ENCODE measurements at places on chromosomes 1 and 21.

GRCh38 chr1:145855426-145855948, 3.4 kb downstream of the PIAS3 start:
- DNase-seq, result no peak

- DNase-seq, result no peak
These were observed 6.1 kb downstream of the GPR137B start for GRCh38 chr1:236148470-236148845.

- no peak for DNase-seq
These were observed 23.7 kb downstream of the RGS2 start for GRCh38 chr1:192832492-192832891.

GRCh38 chr1:236361909-236362590, 32.0 kb upstream of the EDARADD start:
- no peak for DNase-seq

- DNase-seq, result no peak
These were observed 61.7 kb downstream of the CASQ2 start for GRCh38 chr1:115706587-115707425.

DNA sequence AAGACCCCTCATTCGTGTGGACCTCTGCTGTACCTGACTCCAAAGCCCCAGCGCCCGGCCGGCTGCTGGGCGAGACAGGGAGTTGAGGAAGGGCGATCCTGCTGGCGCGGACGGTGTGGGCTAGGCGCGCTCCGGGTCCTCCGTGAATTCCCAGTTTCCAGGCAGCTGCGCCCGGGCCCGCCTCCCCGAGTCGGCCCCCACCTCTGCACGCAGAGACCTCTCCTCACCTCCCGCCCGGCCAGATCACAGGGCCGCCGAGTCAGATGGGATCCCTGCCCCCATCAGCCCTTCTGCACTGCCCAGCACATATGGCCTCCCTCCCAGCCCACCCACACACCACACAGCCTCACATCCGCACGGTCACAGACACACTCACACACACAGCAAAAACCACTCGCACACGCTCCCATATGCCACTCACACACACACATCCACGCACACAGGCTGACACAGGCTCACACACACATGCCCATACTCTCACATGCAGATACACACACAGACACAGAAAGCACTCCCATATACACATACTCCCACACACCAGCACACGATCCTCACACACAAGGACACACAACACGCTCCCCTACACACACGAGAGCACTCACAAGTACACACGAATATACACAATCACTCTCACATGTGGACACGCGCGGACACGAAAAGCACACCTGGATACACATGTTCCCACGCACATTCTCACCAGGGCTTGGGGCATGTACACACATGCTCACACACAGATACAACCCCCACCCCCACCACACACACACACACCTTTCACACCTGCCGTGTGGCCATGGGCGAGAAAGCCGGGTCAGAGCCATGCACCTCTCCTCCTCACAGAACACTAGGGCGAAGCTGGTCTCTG, 7.2 kb upstream of the GUCA2B start:
- no peak for DNase-seq

DNA sequence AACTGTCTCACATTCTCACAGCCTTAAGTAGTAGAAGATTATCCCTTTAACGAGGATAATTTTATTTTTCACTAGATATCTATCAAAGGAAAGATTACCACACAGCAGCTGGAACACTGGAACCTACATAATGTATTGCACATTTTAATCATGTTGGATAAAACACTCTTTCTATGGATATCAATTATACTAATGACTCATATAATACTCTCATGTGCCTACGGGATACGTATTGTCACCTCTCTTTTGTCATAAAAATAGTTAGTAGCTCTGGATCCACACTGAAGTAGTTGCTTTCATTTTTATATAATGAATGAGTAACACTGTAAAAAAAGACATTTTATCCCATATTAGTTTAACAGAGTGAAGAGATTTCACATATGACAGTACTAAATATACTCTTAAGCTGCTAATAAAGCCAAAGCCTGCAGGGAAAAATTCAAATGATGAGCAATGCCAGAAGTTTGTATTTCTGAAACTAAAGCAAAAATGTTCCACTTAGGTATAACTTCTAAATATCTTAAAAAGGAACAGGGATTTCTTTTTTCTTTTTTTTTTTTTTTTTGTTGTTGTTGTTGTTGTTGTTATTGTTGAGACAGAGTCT, 408.7 kb upstream of the PKN2 start:
- DNase-seq, result no peak

DNA sequence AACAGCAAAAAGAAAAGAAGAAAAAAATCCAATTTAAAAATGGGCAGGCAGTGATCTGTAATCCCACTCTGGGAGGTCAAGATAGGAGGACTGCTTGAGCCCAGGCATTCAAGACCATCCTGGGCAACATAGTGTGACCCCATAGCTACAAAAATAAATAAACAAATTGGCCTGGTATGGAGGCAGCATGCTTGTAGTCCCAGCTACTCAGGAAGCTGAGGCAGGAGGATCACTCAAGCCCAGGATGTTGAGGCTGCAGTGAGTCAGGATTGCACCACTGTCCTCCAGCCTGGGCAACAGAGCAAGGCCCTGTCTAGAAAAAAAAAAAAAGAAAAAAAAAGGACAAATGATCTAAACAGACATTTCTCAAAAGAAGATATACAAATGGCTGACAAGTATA, 99.6 kb downstream of the EIF4G3 start:
- DNase-seq, result no peak

- DNase-seq, result no peak
These were observed 1048.2 kb downstream of the TTLL7 start for GRCh38 chr1:82950606-82951200.

DNA sequence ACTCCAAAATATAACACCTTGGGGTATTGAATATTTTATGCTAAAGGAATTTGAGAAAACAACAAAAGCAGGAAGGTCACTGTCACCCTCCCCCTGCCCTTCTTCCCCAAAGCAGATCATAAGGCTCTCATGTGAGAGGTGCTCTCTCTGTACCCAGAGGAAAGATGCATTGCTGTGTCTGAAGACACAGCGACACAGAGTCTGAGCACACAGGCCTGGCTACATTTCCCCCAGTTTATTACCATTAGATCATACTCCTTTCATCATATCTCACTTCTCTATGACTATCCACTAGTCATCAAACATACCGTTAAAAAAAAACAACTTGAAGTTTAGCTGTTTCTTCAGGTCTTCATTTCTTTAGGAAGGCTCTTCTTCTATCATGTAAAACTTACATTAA, 127.1 kb downstream of the PPIAL4G start:
- no peak for DNase-seq

- DNase-seq, result peak; percentile 54
These were observed 1.3 kb downstream of the DENND4B start for GRCh38 chr1:153945131-153945794.

DNA sequence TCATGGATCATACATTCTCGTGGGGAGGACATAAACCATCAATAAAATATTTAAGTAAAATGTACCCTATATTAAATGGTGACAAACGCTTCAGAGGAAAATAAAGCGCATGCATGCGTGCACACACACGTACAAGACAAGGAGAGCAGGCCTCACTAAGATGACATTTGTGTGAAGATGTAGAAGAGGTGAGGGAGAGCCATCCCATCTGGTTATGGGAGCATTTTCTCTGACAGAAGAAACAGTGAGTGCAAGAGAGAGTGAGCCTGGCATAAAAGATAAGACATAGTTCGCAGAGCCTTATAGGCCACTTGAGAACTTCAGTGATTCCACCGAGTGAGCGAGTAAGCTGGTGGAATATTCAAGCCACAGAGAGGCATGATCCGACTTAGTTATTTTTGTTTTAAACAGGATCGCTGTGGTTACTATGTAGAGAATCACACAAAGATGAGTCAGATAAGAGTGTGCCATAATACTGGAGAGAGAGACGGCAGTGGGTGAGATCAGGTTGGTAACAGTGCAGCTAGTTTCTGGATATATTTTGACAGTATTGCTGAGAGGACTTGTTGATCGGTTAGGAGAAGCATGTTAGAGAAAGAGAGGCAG, 624.2 kb downstream of the PLPP3 start:
- no peak for DNase-seq

DNA sequence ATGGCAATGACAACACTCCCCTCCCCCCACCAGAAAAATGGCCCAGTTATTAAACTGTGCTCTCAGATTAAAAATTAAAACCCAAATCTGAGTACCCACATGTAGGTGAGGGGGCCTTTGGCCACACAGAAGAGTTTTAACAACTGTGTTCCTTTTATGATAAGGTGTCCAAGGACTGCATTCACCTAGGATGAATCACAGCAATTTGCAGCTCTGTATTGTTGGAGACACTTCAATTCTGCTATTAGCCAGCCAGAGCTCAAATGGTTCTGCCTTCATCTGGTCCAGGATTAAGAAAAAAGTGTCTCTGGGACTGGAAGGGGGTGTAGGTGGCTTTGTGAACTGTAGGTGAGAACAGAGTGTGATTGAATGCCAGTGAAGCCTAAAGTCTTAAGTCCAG, 43.3 kb upstream of the DIRAS3 start:
- no peak for DNase-seq

DNA sequence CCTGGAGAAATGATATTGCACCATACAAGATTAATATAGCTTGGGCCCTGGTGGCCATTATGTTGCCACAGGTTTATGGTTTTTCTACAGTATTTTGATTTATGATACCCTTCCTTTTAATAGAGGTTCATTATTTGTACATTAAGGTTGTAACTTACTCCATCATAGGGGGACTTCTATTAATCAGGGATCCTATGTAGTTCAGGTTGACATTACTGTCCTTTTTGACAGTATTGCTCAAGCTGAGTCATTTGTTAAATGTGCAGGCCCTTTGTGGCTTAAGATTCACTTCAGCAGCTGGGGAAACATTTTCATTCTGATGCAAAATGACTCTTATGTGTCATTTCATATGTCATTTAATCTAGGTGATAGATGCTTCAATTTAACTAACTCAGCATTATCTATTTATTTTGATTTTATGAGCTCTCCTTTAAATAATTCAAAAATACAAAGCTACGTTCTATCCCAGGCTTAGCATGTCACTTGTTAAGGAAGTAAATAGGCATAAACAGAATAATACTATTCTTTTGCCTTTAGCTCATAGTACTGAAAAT, 686.9 kb upstream of the NCAM2 start:
- no peak for DNase-seq

DNA sequence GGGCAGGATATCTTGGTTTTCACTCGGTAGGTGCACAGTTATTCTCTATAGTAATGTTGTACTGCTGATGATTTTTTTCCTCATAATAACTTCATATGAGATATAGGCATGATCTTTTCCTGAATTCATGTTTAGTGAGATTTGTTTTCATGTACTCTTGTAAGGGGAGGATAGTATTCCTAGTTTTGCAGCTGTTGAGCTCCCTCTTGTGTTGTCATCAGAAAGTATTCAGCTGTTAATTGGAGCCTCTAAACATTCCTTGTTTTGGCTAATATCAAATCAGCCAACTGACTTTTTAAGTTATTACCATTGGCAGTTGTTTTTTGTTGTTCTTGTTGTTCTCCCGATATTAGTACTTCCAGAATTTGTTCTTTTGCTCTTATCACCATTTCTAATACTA, 24.4 kb downstream of the OR10R2 start:
- no peak for DNase-seq

- DNase-seq, result no peak
These were observed 11.2 kb downstream of the RCAN1 start for GRCh38 chr21:34603710-34604057.

DNA sequence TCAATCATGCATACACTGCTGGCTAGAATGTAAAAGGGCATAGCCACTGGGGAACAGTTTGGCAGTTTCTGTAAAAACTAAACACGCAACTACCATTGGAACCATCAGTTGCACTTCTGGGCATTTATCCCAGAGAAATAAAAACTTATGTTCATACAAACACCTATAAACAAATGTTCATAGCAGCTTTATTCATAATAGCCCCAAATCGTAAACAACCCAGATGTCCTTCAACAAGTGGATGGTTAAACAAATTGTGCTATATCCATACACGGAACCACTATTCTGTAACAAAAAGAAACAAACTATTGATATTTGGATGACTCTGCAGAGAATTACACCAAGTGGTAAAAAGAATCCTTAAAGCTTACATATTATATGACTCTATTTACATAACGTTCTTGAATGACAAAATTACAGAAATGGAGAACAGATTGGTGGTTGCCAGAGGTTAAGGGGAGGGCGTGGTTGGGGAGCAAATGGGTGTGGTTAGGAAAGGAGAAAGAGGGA, 22.8 kb downstream of the LACTBL1 start:
- DNase-seq, result no peak

DNA sequence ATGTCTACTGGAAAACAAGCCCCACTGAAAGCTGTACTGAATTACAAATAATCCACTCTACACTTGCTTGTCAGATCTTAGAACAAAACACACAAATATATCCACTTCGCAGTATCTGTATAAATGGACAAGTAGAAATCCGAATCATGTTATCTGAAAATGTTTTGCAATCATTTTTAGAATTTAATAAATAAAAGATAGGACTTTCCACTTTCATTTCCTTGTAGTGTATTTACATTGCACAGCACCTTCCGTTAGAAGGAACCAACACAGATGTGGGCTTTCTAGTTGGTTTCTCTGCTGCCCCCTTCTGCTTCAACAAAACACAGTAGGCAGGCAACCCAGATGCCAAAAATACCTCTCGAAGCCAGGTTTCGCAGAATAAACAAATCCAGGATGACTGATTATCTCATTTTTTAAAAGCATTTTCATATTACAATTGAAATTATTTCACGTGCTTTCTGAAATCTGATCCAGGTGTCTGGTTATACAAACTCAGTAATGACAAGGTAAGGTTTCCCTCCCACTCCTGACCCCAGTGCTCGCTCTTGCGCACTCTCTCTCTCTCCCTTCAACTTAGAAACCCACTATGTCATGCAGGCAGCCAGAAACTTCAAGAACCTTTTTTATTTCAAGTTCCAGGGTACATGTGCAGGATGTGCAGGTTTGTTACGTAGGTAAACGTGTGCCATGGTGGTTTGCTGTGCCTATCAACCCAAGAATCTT, 389.9 kb downstream of the SMYD3 start:
- DNase-seq, result no peak

DNA sequence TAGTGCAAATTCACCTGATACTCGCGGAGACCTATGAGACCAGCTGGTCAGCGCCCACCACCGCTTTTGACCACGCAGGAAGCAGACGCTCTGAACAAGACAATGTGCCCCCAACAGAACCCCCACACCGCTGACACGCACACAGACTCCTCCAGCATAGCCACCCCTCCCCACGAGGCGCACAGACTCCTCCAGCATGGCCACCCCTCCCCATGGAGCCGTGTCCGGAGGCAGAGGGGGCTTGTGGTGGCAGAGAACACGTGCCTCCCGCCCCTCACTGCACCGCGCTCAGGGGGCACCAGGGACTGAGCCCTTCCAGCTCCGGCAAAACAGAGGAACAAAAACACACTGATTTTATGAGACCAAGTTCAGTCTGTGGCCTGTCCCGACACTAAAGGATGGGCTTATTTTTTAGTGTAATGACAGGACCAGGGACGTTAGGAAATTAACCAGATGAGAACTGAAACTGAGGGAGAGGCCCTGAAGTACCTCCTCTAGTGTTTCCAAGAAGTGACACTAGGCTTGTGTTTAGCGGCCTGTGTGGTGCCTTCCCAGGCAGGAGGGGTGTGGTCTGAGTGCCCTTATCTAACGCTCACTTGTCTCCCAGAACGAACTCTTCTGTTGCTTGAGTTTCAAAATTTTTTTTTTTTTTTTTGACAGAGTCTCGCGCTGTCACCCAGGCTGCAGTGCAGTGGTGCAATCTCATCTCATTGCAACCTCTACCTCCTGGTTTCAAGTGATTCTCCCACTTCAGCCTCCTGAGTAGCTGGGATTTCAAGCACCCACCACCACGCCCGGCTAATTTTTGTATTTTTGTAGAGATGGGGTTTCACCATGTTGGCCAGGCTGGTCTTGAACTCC, 10.0 kb upstream of the AGPAT3 start:
- DNase-seq, result no peak

- DNase-seq, result no peak
These were observed 12.8 kb downstream of the ZFP69B start for GRCh38 chr1:40462956-40463590.
